Activated CD4-positive, alpha-beta memory T cell treated with anti-CD3 and anti-CD28 coated beads, Interleukin-2, amount 10 ng/mL, durations not matched to agents 7 days and 5 days (primary cell): ENCODE measurements at places on chromosomes 12 and 14. TPM values are rescaled to one million over a fixed set of nuclear protein-coding genes. Genes with fewer than 3 reads are reported as not detected.

- DNase-seq, result no peak
These were observed 12.4 kb downstream of the RAP1B start for GRCh38 chr12:68623059-68623458.

- DNase-seq, result no peak
These were observed 7.7 kb upstream of the BCL7A start for GRCh38 chr12:122013791-122014590.

DNA sequence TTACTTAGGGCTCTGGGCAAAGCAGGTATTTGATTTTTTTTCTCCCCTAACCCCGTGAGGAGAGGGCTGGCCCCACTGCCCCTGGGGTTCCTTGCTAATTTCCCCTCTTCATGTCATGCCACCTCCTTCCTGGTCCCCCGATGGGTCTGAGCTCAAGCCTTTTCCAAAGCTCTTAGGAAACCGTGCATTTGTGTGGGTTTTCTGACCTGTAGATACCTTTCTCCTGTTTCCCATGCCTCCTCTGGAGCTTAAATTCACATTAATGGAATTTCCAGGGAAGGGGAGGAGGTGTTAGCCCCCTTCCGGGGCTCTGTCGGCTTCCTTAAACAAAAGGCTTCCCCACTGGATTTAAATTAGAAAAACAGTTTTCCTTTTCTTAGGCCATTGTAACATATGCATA, 12.6 kb downstream of the SFSWAP start:
- no peak for DNase-seq

DNA sequence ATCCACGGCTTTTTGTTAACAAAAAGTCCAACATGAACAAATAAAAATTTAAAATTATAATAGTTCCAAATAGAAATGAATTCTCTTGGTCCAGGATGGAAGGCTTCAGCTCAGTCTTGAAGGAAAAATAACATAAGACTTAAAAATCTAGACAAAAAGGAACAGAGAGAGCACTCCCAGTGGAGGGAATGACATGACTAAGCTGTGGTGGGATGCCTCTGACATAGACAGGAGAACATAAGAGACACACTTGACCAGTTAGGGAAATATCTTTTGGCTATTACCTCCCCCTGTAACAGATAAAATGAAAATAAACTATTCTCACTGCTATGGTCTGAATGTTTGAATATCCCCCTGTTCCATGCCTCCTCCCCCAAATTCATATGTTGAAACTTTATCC, 106.8 kb downstream of the BBS10 start:
- no peak for DNase-seq

DNA sequence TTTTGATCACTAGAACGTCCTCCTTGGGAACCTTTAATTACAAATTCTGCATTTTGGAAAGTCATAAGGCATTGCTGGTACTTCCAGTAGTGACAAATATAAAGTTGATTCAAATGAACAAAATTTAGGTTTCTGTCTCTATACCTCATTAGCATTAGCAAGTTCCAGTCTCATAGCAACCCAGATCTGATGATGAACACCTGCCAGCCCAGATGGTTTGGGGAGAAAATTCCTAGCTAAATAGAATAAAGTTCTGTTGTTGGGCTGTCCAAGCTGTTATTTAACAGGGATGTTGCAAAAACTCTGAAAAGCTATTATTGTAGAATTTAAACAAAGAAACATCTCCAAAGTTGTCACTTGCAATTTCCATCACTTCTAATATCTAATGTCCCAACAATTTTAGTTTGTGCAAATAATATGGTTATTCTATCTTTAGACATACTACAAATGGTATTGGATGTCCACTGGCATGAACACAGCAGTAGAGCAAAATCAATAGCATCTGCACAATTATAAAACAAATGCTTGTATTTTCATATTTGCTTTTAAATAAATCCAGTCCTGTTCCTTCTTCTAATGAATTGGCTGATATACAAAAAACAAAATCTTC, 299.4 kb downstream of the SLC16A7 start:
- DNase-seq, result no peak

DNA sequence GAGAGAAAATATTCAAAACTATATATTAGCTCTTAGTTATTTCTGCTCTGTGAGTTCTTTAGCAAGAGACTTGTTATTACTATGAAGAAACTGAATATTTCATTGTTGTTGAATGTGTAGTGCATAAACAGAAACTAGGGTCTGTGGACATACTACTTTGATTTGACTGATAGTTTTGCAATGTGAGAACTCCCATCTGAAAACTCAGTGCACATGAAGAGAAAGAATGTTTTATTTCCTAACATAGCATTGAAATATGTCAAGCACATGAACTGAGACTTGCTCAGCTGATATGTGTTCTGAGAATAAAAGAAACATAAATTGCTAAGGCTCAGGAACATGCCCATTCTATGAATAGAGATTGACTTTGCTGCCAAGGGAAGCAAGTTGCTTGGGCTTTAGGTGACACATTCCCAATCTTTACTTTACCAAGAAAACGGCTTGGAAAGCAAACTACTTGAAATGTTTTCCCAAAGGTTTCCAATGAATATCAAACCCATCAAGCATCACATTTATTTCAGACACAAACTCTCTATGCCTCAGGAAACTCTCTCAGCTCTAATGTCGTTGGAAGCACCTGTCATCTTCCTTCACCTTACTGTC, 290.4 kb downstream of the SLC16A7 start:
- no peak for DNase-seq

- no peak for DNase-seq
These were observed 23.2 kb downstream of the PXN start for GRCh38 chr12:120242275-120242799.

Gene KSR2
- total RNA-seq, result not detected
